PC-9 (cell line): ENCODE measurements at places on chromosomes 3 and 15. TPM values are rescaled to one million over a fixed set of nuclear protein-coding genes. Genes with fewer than 3 reads are reported as not detected.

DNA sequence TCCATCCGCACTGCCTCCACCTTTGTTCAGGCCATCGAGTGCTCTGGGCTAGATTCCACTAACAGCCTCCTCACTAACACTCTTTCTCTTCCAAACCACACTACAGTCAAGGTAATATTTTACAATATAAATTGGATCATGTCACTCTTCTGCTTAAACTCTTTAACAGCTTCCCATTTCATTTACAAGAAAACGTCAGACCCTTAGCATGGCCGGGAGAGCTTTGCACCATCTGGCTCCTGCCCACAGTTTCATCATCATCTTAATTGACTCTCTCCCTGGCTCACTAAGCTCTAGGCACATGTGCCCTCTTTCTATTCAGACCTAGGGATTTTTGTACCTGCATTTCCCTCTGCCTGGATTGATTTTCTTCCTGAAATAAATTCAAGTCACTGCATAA lies 354.7 kb downstream of the FGF12 start:
- no peak for DNase-seq
- H3K36me3 ChIP-seq: no peaks in the 10 kb centered on the region
- H3K27me3 ChIP-seq: no peaks in the 10 kb centered on the region
- no peak overlapping the region for H3K4me3 ChIP-seq

- no peak for DNase-seq
- no peaks in the 10 kb centered on the region for H3K4me1 ChIP-seq
- no peak overlapping the region for H3K27ac ChIP-seq
- no peak overlapping the region for H3K4me3 ChIP-seq
Measured at GRCh38 chr15:53843166-53843565, 83.7 kb upstream of the WDR72 start.

GRCh38 chr3:143529018-143529478 lies 319.2 kb downstream of the SLC9A9 start:
- H3K27me3 ChIP-seq: no peaks in the 10 kb centered on the region
- no peak overlapping the region for H3K27ac ChIP-seq
- no peaks in the 10 kb centered on the region for H3K4me1 ChIP-seq
- H3K4me3 ChIP-seq: no peak overlapping the region

DNA sequence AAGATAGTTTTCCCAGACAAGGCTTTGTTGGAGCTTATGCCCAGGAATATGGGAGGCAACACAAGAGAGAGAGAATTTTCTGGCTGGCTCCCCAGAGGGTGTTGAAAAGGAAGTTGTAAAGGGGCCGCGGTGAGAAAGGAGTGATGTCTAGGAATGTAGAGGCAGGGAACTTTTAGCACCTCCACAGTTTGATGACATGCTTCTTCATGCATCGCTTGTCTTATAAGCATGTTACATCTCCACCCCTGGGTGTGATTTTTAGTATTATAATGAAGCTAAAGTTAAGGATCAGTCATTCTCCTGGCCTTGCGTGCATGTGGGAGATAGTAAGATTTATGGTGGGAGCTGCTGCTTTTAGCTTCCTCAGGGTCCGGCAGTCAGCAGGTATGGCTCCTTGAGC lies 32.8 kb upstream of the TF start:
- H3K4me3 ChIP-seq: no peak overlapping the region
- H3K27me3 ChIP-seq: peaks cover 83% of the 10 kb centered on the region
- no peak overlapping the region for H3K27ac ChIP-seq
- no peaks in the 10 kb centered on the region for H3K36me3 ChIP-seq
- H3K4me1 ChIP-seq: no peaks in the 10 kb centered on the region
- no peak for DNase-seq

Gene ZNF774
- total RNA-seq: 6.2 and 6.3 TPM in 2 replicates

Gene RASGRF1
- 2.3 and 6.0 TPM in 2 replicates for total RNA-seq
